Right forelimb (tissue), 1 donor: ENCODE measurements at places on chromosomes 2 and 18.
A peak's percentile ranks its signal among the peaks of the same experiment; 100 is the strongest.

GRCh38 chr2:2879781-2880180 lies 497.8 kb downstream of the EIPR1 start:
- DNase-seq: no peak

DNA sequence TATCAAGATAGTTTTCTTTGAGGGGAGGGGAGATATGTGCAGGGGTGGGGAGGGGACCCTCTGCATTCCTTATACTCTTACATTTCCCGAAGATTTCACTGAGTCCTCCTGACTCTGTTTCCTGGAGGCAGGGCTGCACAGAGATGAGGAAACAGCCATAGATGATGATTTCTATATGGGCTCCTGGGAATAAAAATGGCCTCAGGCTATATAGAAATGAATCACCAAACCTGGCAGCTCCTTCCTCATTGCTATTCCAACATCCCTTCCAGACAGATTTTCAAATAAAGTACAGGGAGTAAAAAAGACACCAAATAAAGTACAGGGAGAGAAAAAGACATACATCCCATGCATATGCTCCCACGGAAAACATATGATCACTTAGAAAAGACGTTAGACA lies 474.8 kb upstream of the RAB6C start:
- DNase-seq: no peak

- peak; percentile 78 for DNase-seq
These were observed at the start of gene CD302 for GRCh38 chr2:159797543-159798375. TSS of gene CD302 (minus strand) at chr2:159798208. CDS start at chr2:159798198, 10 bp downstream.

DNA sequence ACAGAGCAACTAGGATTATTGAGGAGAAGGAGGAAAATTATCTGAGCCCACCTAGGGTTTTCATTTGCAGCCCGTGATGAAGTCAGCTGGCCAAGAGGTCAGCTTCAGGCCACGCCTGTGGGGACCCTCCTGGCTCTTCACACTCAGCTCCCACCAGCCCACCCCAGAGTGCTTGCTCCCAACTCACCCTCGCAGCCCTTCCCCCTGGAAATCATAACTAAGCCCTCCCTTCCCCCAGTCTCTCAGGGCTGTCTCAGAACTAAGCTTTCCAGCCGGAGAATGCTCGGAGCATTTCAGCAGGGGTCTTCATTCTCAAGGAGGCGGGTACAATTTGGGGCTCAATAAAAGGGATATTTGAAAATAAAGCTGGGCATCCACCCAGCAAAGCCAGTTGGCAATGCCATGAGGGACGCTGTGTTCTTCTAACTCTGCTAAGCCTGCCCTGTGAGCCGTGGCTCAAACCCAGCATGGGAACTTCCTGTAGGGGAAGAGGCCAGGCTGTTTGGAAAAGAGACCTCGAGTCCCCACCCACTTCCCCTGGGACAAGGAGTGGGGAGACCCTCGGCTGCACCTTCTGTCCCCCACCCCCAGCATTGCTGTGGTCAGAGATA lies 194.9 kb downstream of the CTIF start:
- DNase-seq: no peak

DNA sequence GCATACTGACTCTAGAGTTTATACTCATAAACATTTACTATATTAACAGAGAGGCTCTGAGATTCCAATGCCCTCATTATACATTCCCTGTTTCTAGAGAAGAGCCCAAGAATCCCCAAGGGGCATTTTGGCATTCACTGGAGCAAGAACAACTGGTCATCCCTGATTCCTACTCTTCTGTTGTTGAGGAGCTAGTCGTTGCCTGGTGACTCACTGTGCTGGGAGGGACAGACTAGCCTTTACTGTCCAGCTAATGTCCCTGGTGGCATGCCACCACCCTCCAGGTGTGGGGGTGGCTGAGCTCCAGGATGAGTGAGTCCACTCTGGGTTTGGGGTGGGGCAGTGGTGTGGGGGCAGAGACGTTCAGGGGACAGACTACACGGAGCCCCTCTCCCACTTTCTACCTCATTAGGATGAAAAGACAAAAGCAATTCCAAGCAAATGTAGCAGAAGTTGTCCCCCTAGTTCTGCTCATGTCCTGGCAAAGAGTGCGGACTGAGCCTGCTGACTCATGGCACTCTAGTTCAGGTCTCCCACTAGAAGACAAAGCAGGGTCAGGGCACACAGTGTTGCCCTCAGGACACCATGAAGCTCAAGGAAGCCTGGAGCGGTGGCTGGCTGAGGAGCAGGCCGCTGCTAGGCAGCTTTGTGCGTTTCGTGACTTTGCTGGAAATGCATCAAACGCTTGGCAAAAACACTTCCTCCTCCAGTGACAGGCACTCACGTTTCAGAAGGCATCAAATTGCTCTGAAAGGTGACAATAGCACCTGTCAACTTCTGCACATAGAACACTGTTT lies 49.4 kb downstream of the RHOB start:
- DNase-seq: no peak

GRCh38 chr2:60998628-60999545 lies 18.6 kb upstream of the PEX13 start:
- DNase-seq: no peak

DNA sequence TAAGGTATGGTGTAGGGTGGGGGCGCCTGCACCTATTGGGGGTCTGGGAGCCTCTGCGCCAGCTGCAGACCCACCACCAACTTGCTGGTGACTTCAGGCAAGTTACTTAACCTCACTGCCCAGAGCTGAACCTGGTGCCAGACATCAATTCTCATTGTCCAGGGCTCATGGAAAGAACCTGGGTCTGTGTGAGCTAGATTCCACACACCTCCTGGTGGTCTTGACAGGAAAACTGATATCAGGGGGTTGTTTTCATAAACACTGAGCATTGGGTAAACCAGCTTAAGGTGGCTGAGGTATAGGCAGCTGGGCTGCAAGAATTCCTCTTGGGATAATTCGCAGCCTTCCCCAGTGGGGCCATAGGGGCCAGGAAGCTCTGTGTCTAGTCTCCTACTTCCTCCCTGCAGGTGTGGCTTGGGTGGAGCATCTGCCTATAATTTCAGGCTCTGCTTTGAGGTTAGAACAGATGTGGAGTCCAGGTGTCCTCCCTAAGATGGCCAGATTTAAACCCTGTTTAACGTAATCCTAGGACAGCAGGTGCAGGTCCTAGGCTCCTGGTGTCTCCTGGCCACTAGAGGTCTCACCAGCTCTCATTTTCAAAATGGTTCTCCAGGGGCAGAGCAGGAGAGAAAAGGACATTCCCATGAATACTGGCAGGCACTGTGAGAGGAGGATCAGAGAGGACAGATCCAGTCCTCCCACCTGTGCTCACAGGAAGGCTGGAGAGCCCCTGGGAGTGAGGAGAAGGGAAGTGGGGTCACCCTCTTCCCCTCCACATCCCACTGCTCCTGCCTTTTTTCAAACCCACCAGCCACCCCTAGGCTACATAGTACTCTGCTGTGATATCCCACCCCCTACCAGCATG lies 100.4 kb upstream of the SMAD2 start:
- no peak for DNase-seq

DNA sequence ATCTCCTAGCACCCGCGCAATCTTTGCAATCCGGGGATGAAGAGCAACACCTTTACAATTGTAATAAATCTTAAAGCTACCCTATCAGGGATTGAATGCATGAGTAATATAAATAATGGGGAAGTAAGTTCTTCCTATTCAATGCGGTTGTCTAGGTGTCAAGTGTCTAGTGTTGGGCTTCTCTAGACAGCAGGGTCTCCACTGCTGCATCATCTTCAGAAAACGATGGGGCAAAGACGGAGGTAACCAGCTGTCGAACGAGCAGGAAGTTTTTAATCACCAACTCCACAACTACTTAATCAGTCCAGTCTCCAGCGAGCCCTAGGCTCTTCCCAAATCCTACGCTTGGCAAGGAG lies 573 bp downstream of the STAM2 start:
- DNase-seq: no peak

GRCh38 chr2:239727776-239728600 lies 297.2 kb downstream of the NDUFA10 start:
- DNase-seq: no peak
